ENCODE measurements at places on chromosomes 4 and X.

DNA sequence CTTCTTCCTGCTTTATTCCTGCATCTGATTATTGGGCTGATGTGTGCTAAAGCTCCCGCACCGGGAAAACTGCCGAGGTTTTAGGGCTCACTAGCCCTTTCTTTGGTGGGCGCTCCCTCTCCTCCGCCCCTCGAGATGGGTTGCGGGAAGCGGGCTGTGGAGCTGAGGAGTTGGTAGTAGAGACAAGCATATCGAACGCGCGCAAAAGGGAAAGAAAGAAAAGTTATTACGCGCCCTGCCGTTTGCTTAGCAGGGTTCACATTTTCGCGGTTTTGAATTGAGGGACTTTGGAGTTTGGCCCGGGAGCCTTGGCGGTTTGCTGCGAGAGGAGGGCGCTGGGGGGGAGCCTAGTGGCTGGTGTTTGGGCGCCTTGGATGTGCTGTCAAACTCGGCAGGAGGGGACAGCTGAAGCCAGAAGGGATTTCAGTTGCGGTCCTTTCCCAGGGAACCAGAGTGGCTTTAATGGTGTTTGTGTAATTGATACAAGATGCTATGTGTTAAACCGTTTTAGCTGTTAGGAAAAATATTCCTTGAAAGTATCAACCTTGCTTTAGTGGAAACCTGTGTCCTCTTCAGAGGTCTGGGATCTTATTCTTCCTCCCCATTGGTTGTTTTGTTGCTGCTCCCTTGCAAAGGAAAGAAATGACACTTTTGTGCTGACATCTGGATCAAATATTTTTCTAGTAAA is 1.1 kb downstream of the GAB1 start:
- no peak for DNase-seq

DNA sequence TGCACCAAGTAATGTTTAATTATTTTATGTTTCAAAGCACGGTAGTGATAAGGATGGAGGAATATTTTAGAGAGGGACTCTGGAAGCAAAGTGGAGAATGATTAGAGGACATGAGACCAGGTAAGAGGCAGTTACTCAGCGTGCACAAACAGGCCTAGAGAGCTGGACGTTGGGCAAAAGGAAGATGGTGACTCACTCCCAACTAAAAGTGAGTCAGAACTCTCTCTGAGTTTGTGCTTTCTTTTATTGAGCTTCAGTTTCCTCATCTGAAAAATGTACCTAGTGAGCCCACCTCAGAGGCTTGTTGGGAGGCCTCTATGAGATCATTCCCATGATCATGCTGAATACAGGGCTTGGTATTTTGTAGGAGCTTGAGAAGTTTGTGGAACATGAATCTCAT is 1.6 kb upstream of the ZC4H2 start:
- no peak for DNase-seq

GRCh38 chrX:48957477-48957826 is at the start of gene OTUD5:
Gene OTUD5, minus strand, starts transcription at chrX:48957607. Its CDS starts 37 bp downstream, at chrX:48957570.
- no peak for DNase-seq

DNA sequence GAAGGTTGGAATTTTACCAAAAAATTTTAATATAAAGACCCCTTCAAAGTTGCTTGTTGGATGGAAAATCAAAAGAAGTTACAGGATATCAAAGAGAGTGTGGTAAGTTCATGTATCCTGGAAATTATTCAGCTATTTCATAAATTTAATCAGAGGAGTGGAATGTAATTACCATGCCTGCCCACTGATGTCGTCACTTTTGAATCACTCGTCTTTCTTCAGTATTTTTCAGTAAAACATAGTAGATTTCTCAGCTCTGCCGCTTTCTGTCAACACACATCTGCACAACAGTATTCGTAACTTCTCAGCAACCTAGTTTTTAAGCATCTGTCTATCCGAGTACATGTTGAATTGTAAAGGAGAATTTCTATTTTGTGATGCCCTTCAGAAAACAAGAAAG is 2163.0 kb upstream of the AGA start:
- no peak for DNase-seq

GRCh38 chr4:142085513-142086292 is 449.3 kb downstream of the IL15 start:
- no peak for DNase-seq

GRCh38 chr4:76147454-76148141 is 599 bp downstream of the NUP54 start:
- peak; percentile 53 for DNase-seq

GRCh38 chr4:187256897-187257296 is 533.2 kb upstream of the FAT1 start:
- no peak for DNase-seq

DNA sequence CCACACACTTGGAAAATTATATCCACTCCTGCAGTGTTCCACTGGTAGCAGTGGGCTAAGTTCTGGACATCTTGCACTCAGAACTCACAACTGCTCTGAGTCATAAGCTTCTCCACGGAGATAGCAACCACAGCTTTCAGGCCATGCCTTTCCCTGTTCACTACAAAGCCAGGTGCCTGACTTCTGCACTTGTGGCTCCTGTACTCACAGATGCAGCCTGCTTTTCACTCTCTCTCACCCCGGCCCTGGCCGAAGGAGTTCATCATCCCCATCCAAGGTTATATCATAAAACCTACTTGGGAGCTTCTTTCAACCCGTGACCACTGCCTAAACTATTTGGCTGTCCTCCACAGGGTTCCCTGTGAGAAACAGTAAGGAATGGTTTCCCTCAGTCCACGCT is 999.4 kb downstream of the GLUD2 start:
- no peak for DNase-seq

DNA sequence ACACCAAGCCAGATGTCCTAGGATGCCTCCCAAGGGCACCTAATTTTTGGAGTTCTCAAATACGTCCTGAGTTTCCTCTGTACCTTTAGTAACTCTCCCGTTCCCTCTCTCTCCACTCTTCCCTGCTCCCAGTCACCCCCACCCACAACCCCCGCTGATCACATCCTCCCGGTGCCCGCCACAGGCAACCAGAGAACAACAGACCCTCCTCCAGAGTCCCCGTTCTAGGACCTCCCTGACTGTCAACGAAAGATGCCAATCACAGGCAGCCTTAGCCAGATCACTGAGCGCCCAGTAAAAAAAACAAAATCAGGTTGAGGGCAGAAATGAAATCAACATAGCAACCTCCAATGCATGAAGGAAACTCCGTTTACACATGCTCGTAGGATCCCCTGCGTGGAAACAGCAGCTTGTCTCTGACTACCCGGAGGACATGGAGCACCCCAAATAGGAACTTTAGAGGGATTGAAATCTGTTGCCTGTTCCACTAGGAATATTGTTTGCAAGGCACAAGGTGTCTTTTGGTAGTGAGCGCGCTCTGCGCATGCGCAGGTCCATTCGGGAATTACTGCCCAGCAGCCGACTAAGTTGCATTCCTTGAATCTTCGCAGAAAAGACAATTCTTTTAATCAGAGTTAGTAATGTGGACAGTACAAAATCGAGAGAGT is at the start of gene GABRB1:
GABRB1 (plus strand) TSS at position 557 of the 668 bp plus-strand sequence.
- peak; percentile 56 for DNase-seq

DNA sequence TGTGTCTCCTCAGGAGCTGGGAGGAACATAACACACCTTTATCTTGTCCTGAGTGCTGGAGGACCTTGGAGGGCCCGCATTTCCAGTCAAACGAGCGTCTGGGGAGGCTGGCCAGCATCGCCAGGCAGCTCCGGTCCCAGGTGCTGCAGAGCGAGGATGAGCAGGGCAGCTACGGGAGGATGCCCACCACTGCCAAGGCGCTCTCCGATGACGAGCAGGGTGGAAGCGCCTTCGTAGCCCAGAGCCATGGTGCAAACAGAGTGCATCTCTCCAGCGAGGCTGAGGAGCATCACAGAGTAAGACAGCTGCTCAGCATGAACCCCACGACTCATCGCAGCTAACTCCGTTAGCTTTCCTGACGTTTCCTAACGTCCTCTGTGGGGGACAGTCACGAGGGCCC is 430 bp downstream of the TRIML1 start:
- no peak for DNase-seq

- no peak for DNase-seq
Observed at GRCh38 chr4:81527709-81528108, 56.0 kb upstream of the RASGEF1B start.

GRCh38 chrX:40543661-40544328 is 37.0 kb upstream of the ATP6AP2 start:
- no peak for DNase-seq
